ENCODE measurements at places on chromosomes 12 and 14.

GRCh38 chr12:26928661-26929060 is 9.1 kb downstream of the INTS13 start:
- DNase-seq = no peak

- peak; percentile 55 for DNase-seq
These were observed 6.5 kb downstream of the ZBTB1 start for GRCh38 chr14:64510825-64511671.

- no peak for DNase-seq
These were observed 110.1 kb upstream of the TMEM132D start for GRCh38 chr12:130013771-130014484.

DNA sequence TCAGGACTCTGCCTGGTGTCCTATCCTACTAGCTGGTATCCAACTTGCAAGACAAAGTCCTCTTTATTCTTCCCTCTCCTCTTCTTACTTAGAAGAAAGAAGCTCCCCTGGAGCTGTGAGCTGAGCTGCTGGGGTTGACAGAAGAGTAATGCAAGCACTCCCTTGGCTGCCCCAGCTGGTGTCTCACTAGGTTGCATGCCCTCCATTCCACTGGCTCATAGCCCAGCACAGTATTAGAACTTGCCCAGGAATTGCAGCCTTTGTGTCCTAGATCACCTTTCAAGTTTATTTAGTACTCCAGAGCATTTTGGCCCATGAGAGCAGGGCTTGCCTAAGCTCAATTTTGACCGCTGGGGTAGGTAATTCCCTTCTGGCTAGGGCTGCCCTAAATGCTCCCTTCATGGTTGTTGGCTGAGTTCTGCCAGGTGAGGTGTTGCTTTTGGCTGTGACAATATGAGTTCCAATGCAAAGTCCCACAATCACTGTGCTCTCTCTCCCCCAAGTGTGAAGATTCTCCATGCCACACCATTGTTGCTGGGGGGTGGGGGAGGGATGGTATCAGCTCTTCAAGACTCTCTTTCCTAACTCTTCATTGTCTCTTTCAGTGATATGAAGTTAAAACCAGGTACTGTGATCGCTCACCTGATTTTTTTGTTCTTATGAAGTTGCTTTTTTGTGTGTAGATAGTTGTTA is 317.4 kb upstream of the DDHD1 start:
- no peak for DNase-seq

GRCh38 chr14:85248881-85249635 is 280.9 kb upstream of the FLRT2 start:
- no peak for DNase-seq

DNA sequence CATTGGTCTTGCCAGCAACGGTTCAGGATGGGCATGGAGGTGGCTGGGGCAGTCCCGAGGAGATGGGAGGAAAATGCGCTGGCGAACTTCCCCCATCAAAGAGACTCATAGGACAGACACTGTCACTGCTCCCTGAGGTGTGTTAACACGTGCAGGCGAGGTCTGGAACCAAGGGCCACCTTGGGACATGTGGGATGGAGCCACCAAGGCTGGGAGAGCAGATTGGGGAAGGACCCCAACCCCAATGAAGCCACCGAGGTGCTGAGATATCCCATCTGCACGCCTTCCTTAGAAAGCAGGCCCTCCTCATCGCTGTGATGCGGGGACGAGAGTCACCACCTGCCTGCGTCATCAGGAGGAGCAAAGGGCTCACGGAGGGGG is 16.9 kb upstream of the BEGAIN start:
- no peak for DNase-seq

GRCh38 chr14:80554139-80554538 is 342.8 kb upstream of the DIO2 start:
- DNase-seq = no peak

GRCh38 chr12:75685617-75686225 is 174.3 kb upstream of the KRR1 start:
- DNase-seq = peak; percentile 75

GRCh38 chr14:68491793-68492192 is 301.1 kb downstream of the ZFP36L1 start:
- DNase-seq = no peak

- DNase-seq = no peak
These were observed 49.1 kb upstream of the KCNH3 start for GRCh38 chr12:49489720-49490119.

GRCh38 chr12:57241402-57242310 is 9.3 kb downstream of the STAC3 start:
- no peak for DNase-seq

- DNase-seq = no peak
These were observed 22.1 kb upstream of the LRRC9 start for GRCh38 chr14:59897757-59898383.

DNA sequence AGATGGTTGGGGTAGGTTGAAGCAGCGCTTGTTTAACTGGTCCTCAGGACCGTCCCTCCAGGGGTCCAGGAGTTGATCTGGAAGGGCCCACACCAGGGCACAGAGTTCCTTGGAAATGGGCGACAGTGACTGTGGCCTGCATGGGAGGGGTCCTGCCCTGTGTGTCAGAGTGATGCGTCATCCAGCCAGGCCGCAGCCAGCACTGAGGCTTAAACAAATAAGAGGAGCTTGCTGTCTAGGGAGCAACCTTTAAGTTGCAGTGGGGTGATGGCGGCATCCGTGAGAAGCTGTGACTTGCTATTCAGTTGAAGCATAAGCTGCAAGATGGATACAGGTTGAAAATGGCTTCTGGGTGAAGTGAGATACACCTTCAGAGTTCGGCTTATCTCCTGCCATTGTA is 20.2 kb downstream of the DCAF4 start:
- no peak for DNase-seq

- DNase-seq = no peak
These were observed 63.2 kb upstream of the PTPRR start for GRCh38 chr12:70983692-70984091.

GRCh38 chr14:56881181-56881580 is 70.9 kb upstream of the OTX2 start:
- no peak for DNase-seq

- DNase-seq = no peak
These were observed 117.2 kb downstream of the RGS6 start for GRCh38 chr14:72049462-72049861.

GRCh38 chr12:124923905-124924734 is 9.7 kb upstream of the UBC start:
- no peak for DNase-seq

- DNase-seq = no peak
These were observed 20.7 kb upstream of the CREBL2 start for GRCh38 chr12:12590961-12591360.

DNA sequence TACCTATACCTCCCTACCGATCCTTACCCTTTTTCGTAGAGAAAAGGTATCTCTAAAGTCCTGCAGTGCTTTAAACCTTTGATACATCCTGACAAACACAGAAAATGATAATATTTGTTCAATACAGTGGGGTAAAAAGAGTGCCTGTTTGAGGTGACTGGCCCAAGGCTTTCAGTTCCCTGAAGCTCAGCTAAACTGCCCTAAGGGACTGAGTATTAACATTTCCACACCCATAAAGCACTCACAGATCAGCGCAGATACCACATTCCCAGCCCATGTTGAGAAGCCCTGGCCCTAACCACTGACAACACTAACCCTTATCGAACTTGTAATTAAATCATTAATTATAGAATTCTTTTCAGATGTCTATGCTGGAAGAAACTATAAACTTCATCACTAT is 108.7 kb downstream of the DIP2B start:
- no peak for DNase-seq

GRCh38 chr12:39526974-39527373 is 84.1 kb upstream of the KIF21A start:
- no peak for DNase-seq

DNA sequence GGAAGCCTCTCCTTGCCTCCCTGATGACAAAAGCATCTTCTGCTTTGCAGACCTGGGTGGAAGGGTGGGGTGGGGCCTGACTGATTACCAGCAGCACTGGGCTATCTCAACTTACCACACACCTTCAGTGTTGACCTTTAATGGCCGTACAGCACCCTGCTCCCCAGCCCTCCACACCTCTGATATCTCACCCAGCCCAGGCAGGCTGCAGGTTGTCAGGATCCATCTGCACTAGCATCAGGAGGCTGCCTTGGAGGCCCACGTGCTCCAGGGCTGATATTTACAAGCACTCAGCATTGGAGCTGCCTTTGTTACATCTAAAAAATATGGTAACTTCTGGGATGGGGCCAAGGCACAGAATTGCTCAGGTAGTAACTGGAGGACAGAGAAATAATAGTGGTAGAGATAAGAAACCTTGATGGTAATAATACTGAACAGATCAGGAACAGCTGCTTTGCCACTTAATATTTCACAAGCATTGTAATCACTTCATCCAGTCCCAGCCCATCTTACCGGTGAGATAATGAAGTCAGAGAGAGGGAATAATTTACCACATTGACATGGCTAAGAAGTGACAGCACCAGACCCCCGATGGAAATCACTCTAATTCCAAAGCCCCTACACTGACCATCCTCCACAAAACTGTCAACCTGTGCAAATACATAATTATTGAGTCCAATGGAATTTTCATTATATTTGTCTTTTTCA is 125.2 kb upstream of the RFLNA start:
- no peak for DNase-seq

- no peak for DNase-seq
These were observed 69.1 kb downstream of the PPP2R5E start for GRCh38 chr14:63474111-63474510.

DNA sequence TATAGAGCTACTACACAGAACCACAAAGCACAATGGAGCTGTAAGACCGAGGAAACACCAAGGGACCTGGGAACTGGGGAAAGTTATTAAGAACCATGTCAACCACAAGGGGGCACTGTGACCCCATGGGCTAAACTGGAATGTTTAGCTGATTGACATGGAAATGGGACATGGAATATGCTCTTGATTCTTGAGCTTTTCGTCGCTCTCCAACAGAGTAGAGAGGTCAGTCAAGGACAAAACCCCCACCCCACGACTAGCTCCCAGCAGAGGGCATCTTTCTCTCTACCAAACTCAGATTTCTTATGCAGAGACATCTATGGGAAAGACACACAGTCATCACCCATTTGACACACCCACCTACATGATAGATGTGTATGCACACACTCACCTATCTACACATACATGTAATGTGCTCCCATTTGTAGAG is 10.1 kb downstream of the NDRG2 start:
- peak; percentile 85 for DNase-seq

All from skin of body (tissue), 3 donors.